Left ventricle myocardium superior (tissue), 1 donor: ENCODE measurements at places on chromosomes 2 and 18.

DNA sequence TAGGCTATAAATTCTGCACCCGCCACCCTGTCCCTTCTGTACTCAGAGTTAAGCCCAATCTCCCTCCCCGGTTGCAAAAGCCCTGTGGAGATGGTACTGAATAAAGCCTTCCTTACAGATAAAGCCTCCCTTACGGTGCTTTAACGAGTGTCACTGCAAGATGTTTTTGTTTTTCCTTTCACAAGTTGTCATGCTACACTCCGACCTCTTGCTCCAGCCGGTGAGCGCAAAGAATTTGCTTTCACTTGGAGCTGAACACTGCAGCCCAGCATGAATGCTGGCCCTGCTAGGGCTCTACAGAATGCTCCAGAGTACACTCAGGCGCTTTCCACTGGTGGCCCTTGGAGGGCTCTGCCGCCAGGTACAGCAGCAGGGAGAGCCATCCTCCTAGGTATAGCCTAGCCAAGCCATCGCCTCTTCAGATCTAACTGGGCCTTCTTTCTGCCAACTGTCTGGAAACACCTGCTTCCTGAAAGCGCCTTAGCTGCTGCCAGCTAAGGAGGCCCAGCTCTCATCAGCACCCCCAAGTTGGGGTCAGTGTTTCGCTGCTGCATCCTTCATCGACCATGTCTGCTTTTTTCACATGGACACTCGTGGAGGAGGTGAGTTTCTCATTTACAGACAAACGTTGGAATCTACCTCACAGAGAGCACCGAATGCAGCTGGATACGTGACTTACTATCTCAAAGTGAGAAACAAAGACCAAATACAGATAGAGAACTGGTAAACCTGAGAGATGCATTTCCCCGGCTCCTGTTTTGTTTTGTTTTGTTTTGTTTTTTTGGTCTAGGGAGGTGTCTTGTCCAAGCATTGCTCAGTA, 13.4 kb upstream of the CREG2 start:
- DNase-seq, result no peak

- DNase-seq, result no peak
Measured at GRCh38 chr18:33750366-33750765, 172.3 kb downstream of the ASXL3 start.

- DNase-seq, result no peak
Measured at GRCh38 chr18:23037646-23038045, 97.6 kb upstream of the CABLES1 start.

DNA sequence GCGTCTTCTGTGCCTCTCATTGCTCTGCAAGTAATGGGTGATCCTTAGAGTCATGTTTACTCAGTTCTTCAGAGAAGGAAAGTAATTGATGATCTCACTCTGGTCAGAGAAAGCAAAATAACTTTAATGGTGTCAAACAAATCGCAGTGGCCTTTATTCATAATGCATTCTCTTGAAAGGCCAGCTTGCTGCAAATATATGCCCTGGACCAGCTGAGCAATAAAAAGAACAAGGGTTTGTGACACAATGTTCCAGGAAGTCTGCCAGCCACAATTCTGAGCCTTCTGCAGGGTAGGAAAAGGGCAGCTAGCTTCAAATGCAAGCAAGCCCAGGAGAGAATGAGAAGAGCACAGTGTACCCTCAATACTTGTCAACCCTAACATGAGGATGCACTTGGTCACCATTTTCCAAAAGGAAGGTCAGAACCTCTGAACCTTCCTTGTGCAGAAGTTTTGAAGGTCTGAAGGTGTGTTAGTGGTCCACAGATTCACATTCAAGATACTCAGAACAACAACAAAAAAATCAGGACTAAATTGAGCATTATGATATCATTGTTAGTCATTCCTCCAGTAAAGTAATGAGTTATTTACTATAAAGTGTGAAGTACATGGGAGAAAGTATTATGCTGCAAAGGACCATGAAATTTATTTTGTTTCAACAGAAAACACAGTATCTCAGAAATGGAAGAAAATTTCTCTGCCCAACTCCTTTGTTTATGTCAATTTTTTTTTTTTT, 355.6 kb downstream of the PAX3 start:
- no peak for DNase-seq

DNA sequence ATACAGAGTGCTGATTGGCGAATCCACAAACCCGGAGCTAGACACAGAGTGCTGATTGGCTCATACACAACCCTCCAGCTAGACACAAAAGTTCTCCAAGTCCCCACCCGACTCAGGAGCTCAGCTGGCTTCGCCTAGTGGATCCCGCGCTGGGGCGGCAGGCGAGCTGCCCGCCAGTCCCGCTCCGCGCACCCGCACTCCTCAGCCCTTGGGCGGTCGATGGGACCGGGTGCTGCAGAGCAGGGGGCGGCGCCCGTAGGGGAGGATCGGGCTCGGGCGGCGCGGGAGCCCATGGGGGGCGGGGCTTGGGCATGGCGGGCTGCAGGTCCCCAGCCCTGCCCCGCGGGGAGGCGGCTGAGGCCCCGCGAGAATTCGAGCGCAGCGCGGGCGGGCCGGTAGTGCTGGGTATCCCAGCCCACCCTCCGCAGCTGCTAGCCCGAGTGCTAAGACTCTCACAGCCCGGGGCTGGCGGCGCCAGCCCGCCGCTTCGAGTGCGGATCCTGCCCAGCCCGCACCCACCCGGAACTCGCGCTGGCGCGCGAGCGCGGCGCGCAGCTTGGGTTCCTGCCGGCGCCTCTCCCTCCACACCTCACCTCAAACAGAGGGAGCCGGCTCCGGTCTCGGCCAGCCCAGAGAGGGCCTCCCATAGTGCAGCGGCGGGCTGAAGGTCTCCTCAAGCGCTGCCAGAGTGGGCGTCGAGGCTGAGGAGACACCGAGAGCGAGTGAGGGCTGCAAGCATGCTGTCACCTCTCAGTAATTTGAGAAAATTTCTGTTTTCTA, 75.5 kb upstream of the ATP5MC3 start:
- peak; percentile 26 for DNase-seq

DNA sequence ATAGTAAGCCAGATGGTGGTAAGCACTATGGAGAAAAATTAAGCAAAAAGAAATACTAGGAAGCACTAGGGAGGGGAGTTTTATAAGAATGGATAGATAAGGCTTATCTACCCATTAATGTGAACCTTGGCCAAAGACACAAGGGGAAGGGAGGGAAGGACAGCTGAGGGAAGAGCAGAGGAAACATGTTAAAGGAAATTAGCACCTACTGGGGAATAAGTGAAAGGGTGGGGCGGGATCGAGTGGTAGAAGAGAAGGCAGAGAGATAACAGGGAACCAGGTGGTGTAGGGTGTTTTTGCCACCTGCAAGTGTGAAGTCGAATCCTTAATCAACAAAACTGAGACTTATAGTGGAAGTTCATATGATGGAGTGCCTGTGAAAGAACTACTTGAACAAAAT, 1.7 kb downstream of the UNC80 start:
- DNase-seq, result no peak

GRCh38 chr18:13649397-13650390, 76.7 kb downstream of the FAM210A start:
- no peak for DNase-seq

DNA sequence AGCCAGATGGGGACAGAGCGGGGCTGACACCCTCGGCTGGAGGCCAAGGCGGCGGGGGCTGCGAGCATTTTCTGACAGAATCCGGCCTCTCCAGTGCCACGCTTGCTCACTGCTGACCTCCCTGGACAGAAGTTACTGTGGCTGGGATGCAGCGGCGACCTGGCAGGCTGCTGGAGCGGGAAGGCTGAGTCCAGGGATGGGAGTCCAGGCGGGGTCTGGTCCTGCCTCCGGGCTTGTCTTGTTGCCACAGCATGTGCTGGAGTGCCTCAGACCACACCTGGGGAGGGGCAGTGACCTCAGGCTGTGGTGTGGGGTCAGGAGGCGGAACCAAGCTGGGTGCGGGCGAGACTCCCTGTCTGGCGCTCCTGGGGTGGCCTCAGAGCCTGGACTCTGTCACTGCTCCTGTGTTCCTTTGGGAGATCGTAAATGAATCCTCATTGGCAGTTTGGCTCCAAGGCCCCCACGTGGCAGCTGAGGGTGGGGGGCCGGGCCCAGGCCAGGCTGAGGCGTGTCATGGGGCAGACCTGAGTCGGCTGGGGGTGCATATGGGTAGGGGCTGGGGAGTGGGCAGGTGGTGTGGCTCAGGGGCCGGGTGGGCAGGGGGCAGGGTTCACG, 5.5 kb downstream of the BOK start:
- DNase-seq, result no peak

GRCh38 chr2:53033411-53033810, 734.2 kb upstream of the CHAC2 start:
- no peak for DNase-seq

- no peak for DNase-seq
Measured at GRCh38 chr2:187912950-187913349, 358.7 kb upstream of the TFPI start.

GRCh38 chr2:118539290-118539689, 308.2 kb downstream of the EN1 start:
- peak; percentile 28 for DNase-seq

DNA sequence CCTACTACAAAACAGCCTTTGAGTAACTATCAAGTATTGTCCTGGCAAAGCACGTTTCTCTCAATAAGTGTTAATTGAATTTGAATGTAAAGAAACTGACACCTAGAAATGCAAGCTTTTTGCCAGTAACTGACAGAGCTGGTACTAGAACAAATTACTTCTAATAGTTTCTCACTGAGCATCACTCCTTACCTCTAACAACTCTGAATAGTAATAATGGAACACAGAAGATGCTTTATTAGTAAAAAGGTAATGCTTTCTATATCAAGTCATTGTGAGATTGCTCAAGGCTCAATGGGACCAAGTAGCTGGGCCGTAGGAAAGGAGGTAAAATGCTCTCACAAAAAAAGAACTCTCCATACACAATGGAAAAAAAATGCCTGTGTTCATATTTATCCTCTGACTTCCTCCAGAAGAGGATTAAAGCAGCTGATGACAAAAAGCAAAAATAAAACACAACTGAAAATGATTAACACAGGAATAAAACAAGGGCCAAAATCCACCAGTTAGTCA, 11.8 kb downstream of the RASGRP3 start:
- DNase-seq, result no peak

GRCh38 chr2:172889768-172890430, 154.3 kb downstream of the RAPGEF4 start:
- no peak for DNase-seq

DNA sequence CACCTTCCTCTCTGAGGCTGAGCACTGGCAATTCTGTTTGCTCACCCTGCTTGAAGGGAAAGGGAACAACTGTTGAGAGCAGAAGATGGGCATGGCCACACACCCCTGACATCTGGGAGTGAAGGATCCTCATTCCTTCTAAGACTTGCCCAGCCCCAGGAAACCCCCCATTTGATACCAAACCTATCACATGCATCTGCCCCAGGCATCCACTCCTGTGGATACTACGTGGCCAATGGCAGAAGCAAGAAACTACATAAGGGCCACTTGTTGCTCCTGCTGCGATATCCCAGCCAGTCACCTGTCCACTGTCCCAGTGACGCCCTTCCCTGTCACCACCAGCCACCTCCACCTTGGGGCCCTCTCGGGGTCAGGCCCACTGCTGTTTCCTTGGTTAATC, 185.2 kb downstream of the SMAD2 start:
- DNase-seq, result no peak

GRCh38 chr2:32482471-32482870, 125.6 kb downstream of the BIRC6 start:
- DNase-seq, result no peak

DNA sequence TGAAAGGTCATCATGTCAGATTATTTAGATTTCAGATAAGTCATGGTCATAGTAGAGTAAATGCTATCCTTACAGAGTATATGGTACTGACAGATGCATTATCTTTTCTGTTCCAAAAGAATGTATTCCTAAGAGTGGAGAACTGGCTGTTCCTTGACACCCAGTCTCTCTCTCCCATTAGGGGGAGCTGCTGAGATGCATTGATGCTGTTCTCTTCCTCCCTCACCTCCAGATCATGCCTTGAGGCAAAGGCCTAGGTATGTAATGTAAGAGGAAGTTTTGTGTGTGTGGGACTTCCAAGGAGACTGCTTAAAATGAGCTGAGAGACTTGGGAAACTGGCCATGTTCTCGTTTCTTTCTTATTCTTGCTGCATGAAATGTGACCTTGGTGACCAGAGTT, 979.5 kb upstream of the CELF4 start:
- no peak for DNase-seq

- DNase-seq, result no peak
Measured at GRCh38 chr2:207390302-207391095, 139.3 kb upstream of the CREB1 start.

DNA sequence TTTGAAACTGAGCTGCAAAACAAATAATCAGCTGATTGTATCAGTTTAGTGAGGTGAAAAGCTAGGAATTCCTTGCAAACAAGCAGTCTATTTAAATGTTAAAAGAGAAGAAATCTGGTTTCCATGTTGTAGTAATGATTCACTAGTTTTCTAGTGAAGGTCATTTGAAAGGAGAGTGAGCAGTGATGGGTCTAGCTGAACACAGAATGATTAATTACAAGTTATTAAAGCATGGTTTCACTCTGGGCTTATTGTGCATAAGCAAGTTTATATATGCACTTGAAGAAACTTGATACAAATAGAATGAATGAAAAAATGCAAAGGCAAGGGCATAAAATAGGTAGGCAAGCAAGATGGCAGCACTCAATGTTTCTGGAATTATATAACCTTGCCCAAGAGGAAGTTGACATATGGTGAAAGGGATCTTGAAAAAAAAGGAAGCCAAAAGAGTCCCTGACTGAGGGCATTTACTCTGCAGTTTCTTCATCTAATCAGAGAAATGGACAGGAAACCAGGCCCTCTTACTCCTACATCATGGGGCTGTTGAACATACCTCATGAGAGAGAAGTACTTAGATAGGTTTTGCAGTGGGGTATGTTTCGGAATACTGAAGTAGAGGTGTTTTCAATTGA, 53.2 kb downstream of the PLCL1 start:
- DNase-seq, result no peak

- DNase-seq, result no peak
Measured at GRCh38 chr2:222796413-222797103, 64.3 kb upstream of the ACSL3 start.

DNA sequence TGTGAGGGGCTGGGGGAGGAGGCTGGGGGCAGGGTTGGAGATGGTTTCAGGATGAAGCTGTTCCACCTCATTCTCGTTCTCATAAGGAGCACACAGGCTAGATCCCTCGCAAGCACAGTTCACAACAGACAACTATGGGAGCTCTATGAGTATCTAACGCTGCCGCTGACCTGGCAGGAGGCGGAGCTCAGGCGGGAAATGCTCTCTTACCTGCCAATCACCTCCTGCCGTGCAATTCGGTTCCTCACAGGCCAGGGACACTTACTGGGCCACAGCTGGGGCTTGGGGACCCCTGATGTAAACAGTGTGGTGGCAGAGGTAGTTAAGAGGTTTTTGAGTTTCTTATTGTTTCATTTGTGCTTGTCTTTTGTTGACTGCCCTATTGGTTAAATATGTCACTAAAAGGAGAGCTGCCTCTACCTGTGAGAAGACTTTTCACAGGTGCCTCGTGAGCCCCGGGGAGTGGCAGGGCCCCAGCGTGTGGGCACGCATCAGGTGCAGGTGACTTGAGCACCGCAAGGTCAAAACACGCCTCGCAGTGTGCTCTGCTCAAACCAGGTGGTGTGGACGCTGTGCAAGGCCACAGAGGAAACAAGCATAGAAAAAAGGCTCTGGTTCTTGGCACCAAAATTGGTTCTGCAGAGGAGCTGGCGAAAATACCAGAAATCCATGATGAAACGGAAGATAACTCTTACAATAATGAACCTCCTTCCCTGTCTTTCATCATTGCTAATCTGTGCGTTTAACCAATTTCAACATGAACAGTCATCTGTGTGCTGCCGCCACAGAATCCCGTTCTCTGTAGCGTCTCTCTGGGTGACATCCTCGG, 10.2 kb downstream of the MLPH start:
- DNase-seq, result no peak
